Subcutaneous preadipocyte (primary cell): ENCODE measurements at places on chromosomes 3 and 15. TPM values are rescaled to one million over a fixed set of nuclear protein-coding genes. Genes with fewer than 3 reads are reported as not detected.

The EXD1 gene
- total RNA-seq = not detected in 2 replicates

The PLCB2 gene
- 0.73 and 0.78 TPM in 2 replicates for total RNA-seq

The CTXN2 gene
- total RNA-seq = not detected in 2 replicates

The OXTR gene
- 0.73 and 0.98 TPM in 2 replicates for total RNA-seq

The WNT5A gene
- 7.0 and 25.6 TPM in 2 replicates for total RNA-seq

The SKOR1 gene
- under 0.01 TPM in 2 replicates for total RNA-seq

The IQCF5 gene
- not detected in 2 replicates for total RNA-seq

The ABTB1 gene
- total RNA-seq = 8.2 and 11.0 TPM in 2 replicates

The COLQ gene
- 0.37 and 0.98 TPM in 2 replicates for total RNA-seq

The C3orf22 gene
- not detected in 2 replicates for total RNA-seq

The KLF15 gene
- total RNA-seq = 2.0 and 4.4 TPM in 2 replicates

The STRA6 gene
- total RNA-seq = not detected in 2 replicates

The SLTM gene
- total RNA-seq = 61.4 and 64.3 TPM in 2 replicates

The TLR9 gene
- total RNA-seq = not detected in 2 replicates

The DAG1 gene
- total RNA-seq = 37.8 and 48.3 TPM in 2 replicates

The KIF9 gene
- 3.7 and 5.5 TPM in 2 replicates for total RNA-seq

The CADPS gene
- under 0.01 and 0.59 TPM in 2 replicates for total RNA-seq

The CCDC39 gene
- total RNA-seq = under 0.01 TPM in 1 of 2 replicates, not detected in the other

The ERC2 gene
- under 0.01 and 0.20 TPM in 2 replicates for total RNA-seq
